Fibroblast of skin of left quadriceps (primary cell): ENCODE measurements at places on chromosomes 5 and 9.

GRCh38 chr9:16223074-16223871 lies 647.2 kb downstream of the BNC2 start:
- DNase-seq, result no peak

GRCh38 chr5:142325725-142326479 lies 1.1 kb upstream of the SPRY4 start:
- peak; percentile 58 for DNase-seq

- DNase-seq, result no peak
Measured at GRCh38 chr9:133112663-133113026, 8.4 kb downstream of the RALGDS start.

DNA sequence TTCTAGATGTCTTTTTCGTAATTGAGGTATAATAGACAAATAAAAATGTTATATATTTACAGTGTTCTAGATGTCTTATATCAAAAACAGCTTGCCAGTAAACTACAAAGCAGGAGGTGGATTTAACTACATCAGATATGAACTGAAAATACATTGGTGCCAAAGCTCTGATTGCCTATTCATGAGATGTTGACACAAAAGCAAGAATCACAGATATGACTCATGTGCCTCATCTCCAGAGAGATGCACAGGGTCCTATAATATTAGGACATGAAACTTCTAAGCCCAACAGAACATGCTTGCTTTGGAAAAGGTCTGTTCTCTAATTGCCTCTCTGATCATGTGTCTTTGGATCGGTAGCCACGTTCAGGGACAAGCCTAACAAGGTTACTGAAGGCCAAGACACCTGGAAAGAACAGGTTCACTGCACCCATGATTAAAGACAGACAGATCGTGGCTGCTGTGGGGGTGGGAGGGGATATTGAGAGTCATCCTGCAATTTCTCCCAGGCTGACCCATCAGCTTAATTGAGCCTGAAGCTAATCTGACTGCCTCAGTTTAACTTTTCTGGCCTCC lies 16.8 kb downstream of the ABCA1 start:
- no peak for DNase-seq

DNA sequence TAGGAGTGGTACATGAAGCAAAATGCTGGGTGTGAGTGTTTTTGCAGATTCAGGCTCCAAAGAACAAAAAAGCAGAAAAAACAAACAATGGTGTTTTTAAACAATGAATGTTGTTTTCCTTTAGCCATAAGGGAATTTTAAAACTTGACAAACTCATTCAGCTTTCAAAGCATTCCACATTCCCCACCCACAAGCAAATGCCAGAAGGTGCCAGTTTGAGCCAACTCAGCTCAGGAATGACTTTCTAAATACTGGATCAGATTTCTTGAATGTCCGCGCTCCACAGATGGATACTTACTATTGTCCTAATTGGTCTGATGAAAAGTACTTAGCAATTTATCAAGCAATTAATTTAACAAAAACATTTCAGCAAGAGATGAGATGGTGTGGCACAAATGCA lies 12.9 kb upstream of the MOB3B start:
- no peak for DNase-seq

DNA sequence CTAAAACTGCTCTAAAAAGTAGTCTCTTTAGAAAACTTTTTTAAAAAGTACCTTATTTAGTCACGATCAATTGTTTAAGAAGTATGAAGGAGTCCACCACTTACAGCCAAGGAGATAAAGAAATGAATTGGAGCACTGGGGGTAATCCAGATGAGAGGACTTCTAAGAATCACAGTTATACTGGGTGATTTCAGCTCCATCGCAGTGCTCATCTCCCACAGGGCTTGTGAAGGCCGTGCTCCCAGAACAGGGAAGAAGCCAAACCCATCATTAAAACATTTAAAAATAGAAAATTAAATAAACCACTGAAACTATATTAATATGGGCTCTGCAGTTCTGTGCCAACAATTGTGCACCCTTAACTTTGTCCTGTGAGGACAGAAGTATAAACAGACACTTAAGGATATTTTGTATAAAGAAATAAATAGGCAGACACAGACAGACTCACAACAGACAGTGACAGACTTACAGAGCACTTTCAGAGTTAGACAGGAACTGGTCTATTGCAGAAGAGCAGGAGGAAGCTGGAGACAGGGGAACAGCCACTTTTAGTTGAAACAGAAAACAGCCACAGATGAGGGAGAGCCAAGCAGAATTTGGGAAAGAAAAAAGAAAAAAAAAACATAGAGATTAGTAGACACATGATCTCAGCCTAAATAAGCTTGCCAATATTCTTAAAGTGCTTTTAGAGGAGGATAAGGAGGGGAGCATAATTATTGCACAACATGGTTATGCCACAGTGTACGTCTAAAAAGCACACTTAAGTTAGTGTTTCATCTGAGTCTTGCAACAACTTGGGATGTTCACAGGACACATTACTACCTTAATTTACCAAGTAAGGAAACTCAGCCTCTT lies 81.8 kb downstream of the FBXO38 start:
- DNase-seq, result no peak

GRCh38 chr9:88680041-88680440 lies 145.1 kb downstream of the NXNL2 start:
- no peak for DNase-seq

DNA sequence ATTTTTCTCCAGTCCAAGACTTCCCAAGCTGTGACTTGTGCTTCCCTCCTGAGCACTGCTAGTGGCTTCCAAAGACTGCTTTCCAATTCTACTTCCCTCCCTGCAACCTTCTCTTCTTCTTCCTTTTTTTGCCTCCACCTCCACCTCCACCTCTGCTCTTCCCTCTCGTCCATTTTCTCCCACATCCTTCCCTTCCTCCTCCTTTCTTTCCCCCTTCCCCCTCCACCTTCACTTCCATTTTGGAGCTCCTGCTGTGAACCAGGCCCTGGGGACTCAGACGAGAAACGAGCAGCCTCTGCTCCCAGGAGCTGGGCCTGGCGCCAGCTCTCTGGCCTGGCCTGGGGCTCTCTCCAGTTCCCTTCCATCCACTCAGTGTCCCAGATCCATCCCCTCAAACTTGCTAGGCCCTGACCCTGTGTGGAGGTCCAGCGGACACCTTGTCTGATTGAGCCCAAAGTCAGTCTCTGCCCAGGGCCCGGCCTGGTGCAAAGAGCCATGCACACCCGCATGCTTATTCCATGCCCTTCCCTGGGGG lies 5.6 kb downstream of the GADD45G start:
- no peak for DNase-seq

- DNase-seq, result peak; percentile 35
Measured at GRCh38 chr9:121876658-121877271, 216.3 kb downstream of the TTLL11 start.

DNA sequence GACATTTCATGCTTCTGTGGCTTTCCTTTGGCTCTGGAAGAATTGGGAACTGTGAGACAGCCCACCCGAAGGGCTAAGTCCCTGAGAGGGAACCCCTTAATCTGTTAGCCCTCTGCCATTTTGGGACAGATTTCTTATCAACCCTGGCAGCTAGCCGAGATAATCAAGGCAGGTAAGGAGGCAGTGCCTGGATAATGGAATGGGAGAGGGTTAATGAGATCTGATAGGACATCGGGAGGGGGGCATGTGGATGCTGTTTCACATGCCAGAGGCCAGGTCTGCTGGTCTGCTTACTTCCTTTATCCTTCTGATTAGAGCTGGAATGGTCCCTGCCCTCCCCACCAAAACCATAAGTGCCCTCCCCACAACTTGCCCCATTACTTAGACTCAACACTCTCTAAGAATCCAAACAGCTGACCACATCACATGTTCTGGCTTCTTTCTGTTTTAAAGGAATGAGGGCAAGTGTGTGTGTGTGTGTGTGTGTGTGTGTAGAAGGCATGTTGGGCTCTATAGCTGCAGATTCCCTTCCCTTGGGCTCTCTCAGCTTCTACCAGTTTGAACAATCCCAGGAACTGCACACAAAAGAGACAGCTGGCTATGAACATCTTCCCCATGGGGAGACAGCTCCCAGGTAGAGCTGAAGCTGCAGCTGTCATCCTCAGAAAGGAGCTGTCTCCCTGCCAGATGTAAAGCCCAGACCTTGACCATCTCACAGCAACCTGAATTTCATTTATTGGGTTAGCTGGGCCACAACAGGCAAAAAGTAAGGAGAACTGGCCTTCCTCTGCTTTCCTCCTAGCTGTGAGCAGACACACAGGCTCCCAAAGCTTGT lies 221.3 kb downstream of the PIK3R1 start:
- DNase-seq, result no peak

DNA sequence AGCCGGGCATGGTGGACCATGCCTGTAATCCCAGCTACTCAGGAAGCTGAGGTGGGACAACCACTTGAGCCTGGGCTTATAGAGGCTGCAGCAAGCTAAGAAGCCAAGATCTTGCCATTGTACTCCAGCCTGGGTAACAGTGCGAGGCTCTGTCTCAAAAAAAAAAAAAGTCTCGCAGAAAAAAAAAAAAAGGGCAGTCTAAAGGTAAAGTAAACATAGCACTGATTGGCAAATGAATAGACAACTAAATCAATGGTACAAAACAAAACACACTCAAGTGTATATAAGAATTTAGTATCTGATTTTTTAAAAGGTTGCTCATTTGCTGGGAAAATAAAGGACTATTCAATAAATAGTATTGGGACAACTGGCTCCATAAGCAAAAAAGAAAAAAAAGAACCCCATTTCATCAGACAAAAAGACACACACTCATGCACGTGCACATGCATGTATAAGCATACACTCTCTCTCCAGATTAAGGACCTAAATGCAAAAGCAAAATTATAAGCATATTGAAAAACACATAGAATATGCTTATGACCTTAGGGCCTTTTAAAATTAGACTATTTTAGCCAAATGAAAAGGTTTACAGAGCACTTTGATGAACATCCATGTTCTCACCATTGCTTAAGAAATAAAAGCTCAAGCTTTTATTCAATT lies 5.7 kb downstream of the IL6ST start:
- DNase-seq, result no peak

DNA sequence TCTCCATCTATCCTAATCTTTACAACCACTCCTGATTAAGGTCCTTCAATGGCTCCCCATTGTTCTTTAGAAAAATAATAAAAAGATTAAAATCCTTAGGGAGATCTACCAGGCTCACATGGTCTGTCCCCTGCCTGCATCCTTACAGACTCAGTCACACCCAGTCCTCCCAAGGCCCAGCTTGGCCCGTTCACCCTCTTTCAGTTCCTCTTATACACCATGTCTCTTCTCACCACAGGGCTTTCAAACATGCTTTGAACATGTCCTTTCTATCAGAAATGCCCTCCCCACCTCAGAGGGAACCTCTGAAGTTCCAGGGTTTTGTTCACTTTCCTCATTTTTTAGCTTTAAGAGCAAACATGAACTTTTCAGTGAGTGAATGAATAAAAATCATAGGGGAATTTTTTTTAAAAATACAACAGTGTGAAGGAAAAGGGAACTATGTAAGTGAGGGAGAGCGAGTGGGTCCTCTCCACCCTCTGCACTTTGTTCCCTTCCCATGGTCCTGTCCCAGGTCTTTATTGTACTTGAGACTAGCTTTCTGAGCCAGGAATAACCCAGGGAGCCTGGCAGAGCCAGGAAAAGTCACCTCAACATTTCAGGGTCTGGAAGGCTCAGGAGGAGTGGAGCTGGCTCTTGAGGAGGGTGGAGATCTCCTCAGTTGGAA lies 55.3 kb downstream of the TRPC7 start:
- DNase-seq, result no peak

DNA sequence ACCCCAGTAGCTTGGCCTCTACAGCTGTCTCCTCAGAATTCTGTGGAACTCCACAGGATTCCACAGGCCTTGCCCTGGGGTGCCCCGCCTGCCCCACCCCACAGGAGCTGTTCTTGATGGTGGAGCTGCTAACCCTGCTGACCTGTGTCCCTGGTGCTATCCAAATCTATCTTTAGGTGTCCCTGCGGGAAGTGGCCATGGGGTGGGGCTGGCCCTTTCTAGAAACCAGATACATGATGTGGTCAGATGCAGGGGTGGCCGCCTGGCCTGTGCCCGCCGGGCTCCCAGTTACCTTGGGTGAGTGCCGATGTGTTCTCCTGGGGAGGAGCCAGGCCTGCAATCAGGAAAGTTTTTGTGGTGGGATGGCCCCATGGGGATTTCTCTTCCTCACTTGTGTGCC lies 34.2 kb downstream of the WNK2 start:
- DNase-seq, result no peak

DNA sequence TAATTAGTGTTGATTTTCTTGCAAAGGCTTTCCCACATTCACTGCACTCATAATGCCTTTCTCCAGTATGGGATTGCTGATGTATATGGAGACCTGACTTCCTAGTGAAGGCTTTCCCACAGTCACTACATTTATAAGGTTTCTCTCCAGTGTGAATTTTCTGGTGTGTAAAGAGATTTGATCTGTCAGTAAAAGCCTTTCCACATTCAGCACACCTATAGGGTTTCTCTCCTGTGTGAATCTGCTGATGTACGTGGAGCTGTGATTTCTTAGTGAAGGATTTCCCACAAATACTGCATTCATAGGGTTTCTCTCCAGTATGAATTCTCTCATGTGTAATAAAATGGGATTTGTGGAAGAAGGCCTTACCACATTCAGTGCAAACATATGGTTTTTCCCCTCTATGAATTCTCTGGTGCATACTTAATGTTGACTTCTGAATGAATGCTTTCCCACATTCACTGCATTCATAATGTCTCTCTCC lies 31.1 kb downstream of the ZNF484 start:
- no peak for DNase-seq

- DNase-seq, result no peak
Measured at GRCh38 chr5:34523387-34523726, 132.8 kb upstream of the RAI14 start.

DNA sequence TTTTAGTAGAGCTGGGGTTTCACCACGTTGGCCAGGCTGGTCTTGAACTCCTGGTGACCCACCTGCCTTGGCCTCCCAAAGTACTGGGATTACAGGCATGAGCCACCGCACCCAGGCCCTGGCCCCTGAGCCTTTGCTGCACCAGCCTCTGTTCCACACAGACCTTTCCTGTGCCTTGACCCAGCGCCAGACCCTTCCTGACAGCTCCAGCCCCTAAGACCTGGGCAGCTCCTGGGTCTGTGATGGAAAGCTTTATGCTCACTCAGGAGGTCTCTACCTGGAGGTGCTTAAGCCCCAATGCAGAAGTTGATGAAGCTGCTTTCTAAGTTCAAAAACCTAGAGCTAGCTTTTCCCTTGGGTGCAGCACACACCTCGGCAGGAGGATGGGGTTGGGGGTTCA lies 58.8 kb upstream of the NEK6 start:
- DNase-seq, result no peak

GRCh38 chr9:120136696-120137095 lies 443.3 kb downstream of the CDK5RAP2 start:
- peak; percentile 20 for DNase-seq

DNA sequence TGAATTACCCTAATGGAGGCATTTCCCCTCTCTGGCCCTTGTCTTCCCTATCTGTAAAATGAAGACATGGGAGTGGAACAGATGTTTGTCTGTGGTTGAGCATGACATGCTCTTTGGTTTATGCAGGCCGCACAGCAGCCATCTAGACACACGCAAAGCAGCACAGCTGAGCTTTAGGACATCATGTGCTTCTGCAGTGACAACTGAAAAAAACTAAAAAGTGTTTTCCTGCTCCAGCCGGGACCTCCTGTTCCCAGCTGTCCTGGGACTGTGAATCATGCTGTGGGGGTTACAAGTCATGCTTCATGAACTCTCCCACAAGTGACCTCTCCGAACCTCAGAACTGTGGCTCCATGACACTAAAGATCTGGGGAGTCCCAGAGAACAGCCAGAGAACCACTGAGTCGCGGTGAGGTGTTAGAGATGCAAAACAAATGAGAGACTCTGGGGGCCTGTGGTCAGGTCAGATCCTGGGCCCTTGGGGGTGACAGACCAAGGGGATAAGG lies 1.7 kb downstream of the SMIM3 start:
- DNase-seq, result no peak

GRCh38 chr9:114792396-114792795 lies 13.4 kb downstream of the TNFSF15 start:
- no peak for DNase-seq

GRCh38 chr5:125798307-125798706 lies 624.9 kb upstream of the GRAMD2B start:
- DNase-seq, result peak; percentile 28
